ENCODE measurements at places on chromosomes 3 and 15. TPM values are rescaled to one million over a fixed set of nuclear protein-coding genes. Genes with fewer than 3 reads are reported as not detected.

The SAXO2 gene
- total RNA-seq: 0.49 TPM

The AHSG gene
- not detected for total RNA-seq

The DISP2 gene
- total RNA-seq: 1.0 TPM

The TP63 gene
- total RNA-seq: 1.0 TPM

The KY gene
- not detected for total RNA-seq

The GATM gene
- total RNA-seq: 1.3 TPM

The MESP2 gene
- total RNA-seq: not detected

The POLQ gene
- total RNA-seq: 27.1 TPM

The AADACL2 gene
- not detected for total RNA-seq

Measured in T-helper 1 cell treated with Interleukin-12 subunit alpha and Interleukin-12 subunit beta and Interleukin-4 antibody, amounts not matched to agents 30 ng/mL and 1 ng/mL, for 36 hours (primary cell).